ENCODE measurements at places on chromosomes 2 and 18.

DNA sequence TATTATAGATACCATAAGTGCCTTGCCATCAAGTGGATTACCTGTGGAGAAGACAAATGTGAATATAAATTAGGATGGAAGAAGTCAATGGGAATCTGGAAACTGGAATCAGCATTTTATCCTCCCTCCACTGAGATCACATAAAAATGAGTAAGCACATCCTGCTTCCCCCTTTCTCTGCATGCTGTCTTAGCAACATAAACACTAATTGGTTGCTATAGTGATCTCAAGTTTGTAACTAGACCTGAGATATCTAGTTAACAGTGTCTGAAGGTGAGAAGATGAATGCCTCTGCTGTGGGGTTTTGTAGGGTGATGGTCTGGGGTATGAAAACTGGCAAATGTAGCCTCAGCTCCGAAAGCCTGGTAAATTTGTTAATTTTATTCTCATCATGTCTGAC lies 1357.5 kb upstream of the CELF4 start:
- DNase-seq = no peak

DNA sequence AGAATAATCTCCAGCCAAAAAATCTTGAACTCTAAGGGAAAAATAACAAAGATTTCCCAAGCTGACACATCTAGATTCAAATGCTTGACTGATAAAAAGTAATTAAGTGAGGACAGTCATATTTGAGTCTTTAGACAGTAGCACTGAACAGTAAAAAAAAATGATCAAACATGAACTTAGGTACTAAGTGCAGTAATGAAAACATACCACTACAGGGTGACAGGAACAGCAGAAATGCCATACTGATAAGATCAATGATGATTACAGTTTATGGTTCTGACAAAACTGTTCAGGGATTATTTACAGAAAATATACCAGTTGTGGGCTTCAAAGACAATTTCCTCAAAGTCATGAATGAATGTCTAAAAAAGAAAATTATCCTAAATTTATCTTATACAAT lies 80.3 kb downstream of the OSBPL1A start:
- DNase-seq = no peak

GRCh38 chr2:217954469-217954868 lies 48.3 kb downstream of the TNS1 start:
- no peak for DNase-seq

- no peak for DNase-seq
Observed at GRCh38 chr2:17373741-17374140, 144.5 kb downstream of the RAD51AP2 start.

DNA sequence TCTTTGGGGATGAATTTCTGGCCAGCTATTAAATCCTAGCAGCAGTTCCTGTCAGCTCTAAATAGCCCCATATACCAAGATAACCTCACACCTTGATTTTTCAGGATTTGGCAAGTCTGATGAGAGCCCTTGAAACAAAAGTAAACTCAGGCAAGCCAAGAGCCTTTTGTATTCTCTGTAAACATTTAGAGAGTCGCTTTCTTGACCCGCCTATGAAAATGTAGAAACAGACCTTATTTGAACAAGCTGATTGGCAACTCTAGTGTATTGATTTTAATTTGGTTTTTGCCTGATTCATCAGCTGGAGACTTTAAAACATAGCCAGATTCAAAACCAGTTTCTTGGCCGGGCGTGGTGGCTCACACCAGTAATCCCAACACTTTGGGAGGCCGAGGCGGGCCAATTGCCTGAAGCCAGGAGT lies 43.4 kb downstream of the CABLES1 start:
- DNase-seq = no peak

GRCh38 chr2:9996321-9996720 lies 44.8 kb downstream of the GRHL1 start:
- DNase-seq = no peak

- DNase-seq = no peak
Observed at GRCh38 chr2:163736433-163737189, 803 bp upstream of the FIGN start.

DNA sequence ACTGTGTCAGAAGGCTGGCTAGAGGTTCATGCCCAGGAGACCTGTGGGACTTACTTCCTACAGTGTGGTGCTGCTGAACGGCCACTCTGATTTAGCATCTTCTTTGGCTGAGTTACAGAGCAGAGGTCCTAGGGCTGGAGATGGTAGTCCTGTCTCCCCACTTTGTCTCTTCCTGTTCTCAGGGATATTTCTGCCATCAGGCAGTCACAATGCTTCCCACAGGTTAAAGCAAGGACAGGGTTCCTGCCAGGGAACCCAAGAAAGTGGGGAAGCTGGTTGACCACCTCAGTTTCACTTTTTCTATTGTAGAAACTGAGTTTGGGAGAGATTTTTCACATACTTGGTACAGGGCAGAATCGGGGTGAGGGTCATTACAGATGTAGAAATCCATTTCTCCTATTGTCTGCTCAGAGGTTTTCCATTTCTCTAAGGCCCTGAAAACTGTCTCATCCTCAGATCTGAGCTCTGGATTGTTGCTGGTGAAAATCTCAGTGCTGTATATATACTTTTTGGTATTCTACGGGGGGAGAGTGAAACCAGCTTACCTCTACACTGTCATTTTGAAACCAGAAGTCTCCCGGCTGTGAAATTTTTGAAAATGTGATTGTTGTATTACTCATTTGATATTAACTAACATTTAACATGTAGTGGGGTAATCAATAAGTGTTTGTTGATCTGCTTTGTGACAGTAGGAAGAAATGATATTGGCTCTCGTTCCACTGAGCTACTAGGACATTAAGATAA lies 37.0 kb upstream of the MEP1B start:
- DNase-seq = no peak

DNA sequence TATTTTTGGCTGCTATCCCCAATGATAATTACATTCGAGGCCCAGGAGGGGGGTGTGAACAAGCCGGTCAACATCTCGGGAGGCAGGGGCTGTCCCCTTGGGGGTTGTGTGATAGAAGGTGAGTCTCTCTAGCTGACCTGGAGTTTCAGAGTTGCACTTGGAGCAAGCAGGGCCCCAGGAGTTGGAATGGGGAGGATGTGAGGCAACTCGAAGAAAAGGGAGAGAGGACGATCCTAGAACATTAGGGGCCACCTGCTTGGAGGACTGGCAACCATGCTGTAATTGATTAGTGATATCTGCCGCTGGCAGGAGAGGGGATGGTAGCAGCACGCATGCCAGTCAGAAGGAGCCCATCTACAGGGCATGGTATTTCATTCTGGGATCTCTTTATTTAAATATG lies 122.6 kb downstream of the CTIF start:
- no peak for DNase-seq

GRCh38 chr18:73621091-73621490 lies 526.5 kb downstream of the FBXO15 start:
- DNase-seq = no peak

DNA sequence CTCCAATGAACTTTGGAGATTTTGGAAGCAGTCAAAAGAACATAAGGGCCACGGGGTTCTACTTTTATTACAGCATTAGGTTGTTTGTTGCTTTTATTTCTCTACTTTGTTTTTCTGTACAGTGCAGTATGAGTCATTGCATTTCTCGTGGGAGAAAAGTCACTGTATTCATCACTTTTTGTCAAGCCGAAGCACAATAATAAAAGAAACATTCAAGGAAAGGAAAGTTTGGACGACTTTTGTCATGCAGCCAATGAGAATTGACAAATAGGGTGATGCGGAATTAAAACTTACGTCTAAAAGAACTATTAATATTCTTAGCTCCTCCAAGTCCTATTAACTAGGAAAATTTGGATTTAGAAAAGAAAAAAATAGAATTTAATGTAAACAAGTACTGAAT lies 209.9 kb downstream of the TMEM182 start:
- DNase-seq = no peak

GRCh38 chr18:48987821-48988220 lies 37.1 kb upstream of the SMAD7 start:
- DNase-seq = no peak

DNA sequence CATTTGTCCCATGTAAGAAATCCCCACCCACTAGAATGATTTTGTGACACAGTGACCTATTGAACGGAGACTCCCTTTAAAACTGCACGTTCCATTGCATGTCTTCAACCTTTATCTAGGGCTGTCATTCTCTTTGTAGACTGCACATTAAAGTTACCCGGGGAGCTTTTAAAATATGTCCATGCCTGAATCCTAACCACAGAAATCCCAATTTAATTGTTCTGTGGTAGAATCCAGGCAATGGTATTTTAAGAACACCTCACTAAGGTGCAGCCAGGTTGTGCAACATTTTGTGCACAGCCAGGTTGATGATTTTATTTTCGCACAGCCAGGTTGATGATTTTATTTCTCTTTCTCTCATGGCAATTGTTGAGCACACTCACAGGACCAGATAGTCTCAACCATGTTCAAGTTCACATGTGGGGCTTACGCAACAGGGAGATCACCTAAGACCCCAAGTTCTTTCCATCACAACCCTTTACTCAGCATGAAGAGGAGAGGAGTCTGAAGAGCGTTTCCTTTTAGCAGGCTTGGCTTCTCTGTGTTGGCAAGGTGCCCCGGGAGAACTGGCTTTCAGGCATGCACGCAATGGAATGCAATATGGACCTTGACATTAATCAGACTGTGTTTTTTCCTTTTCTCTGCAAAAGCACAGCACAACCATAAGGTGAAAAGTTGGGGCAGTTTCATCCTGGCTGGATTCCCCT lies 467.3 kb upstream of the ETAA1 start:
- no peak for DNase-seq

- no peak for DNase-seq
Observed at GRCh38 chr2:38141501-38141900, 65.5 kb upstream of the CYP1B1 start.

GRCh38 chr2:66445925-66446871 lies 11.3 kb downstream of the MEIS1 start:
- DNase-seq = no peak

DNA sequence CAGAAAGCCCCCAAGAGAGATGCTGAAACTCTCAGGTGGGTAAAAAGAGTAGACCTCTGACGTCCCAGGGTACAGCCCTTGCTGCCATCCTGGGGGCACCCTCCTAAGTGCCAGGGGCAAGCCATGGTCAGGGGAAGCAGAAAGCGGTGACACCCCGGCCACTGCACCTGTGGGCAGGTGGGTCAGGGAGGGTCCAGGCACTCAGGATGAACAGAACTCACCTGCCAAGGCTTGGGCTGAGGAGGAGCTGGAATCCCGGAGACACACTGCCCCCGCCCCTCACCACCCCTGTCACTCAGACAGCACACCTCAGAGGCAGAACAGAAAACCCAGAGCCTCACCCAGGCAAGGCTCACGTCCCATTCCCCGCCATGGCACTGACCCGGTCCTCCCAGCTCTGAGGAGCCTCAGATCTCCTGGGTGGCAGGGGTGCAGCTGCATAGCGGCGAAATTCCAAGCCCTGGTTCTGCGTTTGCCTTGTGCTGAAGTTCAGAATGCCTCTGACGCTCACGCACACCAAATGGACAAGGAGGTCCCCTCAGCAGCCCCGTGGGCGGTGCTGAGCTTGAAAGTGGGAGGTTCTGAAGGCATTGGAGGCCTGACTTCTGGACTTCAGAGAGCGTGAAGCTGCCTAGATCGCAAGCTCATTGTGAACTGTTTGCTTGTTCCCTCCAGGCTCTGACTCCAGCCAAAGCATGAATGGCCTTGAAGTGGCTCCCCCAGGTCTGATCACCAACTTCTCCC lies 4.3 kb downstream of the GPR17 start:
- DNase-seq = no peak

DNA sequence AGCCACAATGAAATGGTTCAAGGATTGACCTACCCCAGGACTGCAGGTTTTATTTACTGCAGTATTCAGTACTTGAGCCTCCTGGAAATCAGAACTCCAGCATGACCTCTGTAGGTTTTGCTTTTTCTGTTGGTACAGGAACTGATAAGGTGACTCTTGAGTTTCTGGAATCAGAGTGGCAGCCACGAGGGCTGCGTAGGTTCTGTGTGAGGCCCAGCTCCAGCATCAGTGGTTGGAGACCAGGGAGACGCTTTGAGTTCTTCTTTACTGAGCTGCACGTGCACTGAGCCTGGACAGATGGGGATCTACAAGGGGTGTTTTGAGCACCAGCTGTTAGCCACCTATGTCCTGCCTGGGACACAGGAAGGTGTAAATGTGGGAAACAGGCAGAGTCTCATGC lies 222.7 kb upstream of the EPAS1 start:
- no peak for DNase-seq

GRCh38 chr2:240458900-240459391 lies 23.5 kb downstream of the GPC1 start:
- no peak for DNase-seq

DNA sequence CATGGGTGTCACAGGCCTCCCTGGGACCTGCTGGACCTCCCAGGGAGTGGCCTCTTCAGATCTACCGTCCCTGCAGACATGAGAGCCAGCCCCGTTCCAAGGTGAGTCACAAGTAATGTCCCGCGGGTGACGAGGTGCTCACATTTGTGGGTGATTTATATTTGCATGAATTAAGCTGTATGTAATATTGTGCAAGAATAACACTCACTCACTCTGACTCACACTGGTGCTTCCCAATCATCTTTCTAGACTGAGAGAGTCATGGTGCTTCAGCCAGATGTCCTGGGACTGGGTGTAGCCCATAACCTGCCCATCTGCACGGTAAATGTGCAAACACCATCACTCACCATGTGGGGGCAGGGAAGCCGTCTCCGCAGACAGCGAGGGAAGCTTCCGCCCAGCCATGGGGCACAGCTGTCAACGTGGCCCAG lies 347.5 kb upstream of the SALL3 start:
- no peak for DNase-seq

DNA sequence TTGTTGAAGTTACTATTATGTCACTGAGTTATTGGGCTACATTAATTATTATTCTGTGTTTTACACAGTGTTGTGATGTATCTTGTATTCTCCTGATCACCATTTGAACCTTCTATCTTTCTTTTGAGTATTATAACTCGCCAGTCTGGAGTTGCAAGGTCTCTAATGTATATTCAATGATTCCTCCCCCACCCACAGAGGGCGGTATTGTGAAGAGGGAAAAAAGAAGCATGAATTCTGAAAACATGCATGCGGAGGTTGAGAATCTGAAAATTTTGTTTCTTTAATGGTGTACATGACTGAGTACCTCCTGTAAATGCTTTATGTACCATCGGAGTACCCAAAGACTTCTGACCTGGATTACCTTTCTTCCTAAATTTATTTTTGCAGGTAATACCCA lies 266.6 kb downstream of the NR4A2 start:
- no peak for DNase-seq

DNA sequence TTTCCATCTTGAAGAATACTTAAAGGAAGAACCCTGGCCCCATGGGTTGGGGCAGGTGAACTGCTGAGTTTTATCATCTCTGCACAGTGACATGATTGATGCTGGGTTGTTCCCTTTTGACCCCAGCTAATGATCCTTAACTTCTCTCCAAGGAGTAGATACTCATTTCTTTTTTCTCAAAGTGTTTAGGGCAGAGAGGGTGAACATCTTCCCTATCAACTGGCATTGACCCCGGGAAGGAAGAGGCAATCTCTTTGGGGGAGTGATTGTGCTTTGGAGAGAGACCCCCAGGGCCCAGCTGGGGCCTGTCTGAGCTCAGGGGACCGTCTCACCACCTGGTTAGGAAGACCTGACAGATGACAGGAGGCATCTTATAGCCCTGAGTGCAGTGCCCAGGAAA lies 190.6 kb downstream of the FHOD3 start:
- no peak for DNase-seq

All from activated CD4-positive, CD25-positive, alpha-beta regulatory T cell (primary cell).